Stimulated activated CD8-positive, alpha-beta memory T cell treated with anti-CD3 and anti-CD28 coated beads, Interleukin-2, amount 100 ng/mL, for 1 hour (primary cell): ENCODE measurements at places on chromosomes 5 and 9.

- DNase-seq = no peak
Observed at GRCh38 chr9:135659252-135659651, 3.9 kb upstream of the LCN9 start.

GRCh38 chr5:175893466-175893865, 22.1 kb downstream of the CPLX2 start:
- no peak for DNase-seq

GRCh38 chr9:27340285-27340674, 43.3 kb upstream of the EQTN start:
- no peak for DNase-seq

GRCh38 chr9:137685741-137686420, 67.1 kb downstream of the EHMT1 start:
- DNase-seq = no peak

DNA sequence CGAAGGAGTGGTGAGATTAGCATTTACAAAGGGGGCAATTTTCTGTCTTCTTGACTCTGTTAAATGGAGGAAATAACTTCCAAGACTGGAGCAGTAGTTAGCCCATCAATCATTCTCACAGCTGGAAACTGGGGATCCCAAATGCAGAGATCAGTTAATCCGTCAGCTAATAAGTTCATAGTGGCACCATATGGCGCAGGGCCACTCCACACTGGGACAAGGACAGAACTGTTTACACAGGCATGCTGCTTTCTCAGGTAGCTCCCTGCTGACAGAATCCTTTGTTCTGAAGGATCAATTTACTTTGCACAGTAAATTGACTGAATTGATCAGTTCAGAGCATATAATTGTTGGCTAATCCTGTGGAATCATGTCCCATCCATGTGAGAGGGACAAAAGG, 395.7 kb downstream of the TMEM161B start:
- DNase-seq = no peak

DNA sequence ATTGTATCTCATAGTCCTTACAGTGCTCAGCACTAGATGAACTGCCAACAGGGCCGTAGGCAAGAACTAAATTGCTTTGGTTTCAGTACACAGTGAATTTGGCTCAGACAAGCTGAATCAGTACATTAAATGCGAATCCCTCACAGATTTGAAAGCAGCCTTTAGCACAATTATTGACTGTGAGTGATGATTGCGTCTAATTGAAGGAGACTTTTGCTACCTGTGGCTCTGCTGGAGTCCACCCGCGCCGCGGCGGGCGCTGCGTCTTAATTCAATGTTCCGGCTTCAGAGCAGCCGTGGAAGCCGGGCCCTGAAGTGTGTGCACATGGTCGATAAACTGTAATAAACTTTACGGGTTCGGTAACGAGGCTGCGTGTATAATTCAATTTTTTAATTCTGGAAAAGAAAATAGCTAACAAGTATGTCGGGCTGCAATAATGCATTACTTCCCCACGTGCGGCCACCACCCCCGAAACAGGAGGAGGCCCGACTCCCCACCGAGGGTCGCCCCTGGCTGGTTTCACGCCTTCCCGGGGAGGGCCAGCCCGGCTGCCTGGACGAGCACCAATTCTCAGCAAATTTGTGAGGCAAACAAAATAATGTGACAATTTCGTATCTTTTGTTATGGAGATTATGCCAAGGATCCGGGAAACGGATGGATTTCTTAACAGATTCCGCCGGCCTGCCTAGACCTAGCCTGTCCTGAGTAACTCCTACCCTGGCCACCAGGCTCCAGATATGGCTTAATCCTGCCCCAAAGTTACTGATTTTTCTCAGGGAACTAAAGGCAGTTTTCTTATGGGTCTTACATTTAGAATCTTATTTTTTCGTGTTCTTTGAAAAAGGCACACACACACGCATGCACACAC, 269.4 kb upstream of the IRX1 start:
- no peak for DNase-seq

GRCh38 chr9:69333716-69334115, 8.7 kb downstream of the ENTREP1 start:
- no peak for DNase-seq
